Fibroblast of villous mesenchyme (primary cell): ENCODE measurements at places on chromosomes 5 and 9.

- peak; percentile 58 for DNase-seq
Measured at GRCh38 chr5:125148706-125149105, 402.3 kb upstream of the ZNF608 start.

GRCh38 chr5:132419502-132420468 is 50.3 kb downstream of the SLC22A5 start:
- peak; percentile 83 for DNase-seq

- DNase-seq = no peak
Measured at GRCh38 chr5:113031557-113031956, 55.0 kb downstream of the DCP2 start.

DNA sequence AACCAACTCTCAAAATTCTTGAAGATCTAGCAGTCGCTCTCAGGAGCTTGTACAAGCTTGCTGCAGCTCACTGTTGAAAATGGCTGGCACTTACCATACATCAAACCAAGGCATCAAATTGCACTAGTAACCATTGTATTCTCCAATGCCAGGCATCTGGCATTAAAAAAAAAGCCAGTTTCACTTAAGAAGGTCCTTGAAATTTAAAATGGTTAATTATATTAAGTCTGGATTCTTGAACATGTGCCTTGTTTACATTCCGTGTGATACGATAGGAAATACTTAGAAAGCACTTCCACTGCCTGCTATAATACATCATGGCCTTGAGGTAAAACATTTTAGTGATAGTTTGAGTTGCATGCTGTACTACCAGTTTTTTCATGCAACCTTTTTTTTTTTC is 300.7 kb downstream of the KDM4C start:
- DNase-seq = peak; percentile 45

DNA sequence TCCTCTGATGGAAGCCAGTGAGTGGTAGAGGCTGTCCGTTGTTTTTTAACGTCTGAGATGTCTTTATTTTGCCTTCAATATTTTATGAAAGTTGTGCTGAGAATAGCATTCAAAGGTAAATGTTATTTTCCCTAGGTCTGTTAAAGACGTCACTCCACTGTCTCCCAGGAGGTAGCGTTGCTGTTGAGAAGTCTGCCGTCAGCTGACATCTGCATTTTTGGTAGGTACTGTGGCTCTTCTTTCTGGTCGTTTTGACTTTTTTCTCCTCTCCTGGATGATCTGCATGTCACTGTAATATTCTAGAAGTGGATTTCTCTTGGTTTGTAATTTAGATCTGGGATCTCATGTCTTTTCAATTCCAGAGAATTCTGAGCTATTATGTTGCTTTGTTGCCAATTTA is 26.4 kb downstream of the SURF6 start:
- no peak for DNase-seq

- DNase-seq = peak; percentile 58
Measured at GRCh38 chr5:69368458-69369339, 621 bp downstream of the AK6 start.

GRCh38 chr5:98816582-98817222 is 43.2 kb downstream of the RGMB start:
- DNase-seq = peak; percentile 37

DNA sequence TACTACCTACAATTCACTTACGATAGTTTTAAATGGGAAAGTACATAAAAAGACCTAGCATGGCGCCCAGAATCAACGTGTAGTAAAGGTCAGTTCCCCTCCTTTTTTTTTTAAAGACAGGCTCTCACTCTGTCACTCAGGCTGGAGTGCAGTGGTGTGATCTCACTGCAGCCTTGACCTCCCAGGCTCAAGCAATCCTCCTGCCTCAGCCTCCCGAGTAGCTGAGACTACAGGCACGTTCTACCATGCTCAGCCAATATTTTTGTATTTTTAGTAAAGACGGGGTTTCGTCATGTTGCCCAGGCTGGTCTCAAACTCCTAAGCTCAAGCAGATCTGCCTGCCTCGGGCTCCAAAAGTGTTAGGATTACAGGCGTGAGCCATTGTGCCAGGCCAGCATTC is 40.7 kb upstream of the MTMR12 start:
- DNase-seq = no peak
